Glutamatergic neuron (in vitro differentiated cells): ENCODE measurements at places on chromosomes 2 and 18.

GRCh38 chr2:144248350-144249034, 271.4 kb downstream of the ZEB2 start:
- DNase-seq, result no peak

DNA sequence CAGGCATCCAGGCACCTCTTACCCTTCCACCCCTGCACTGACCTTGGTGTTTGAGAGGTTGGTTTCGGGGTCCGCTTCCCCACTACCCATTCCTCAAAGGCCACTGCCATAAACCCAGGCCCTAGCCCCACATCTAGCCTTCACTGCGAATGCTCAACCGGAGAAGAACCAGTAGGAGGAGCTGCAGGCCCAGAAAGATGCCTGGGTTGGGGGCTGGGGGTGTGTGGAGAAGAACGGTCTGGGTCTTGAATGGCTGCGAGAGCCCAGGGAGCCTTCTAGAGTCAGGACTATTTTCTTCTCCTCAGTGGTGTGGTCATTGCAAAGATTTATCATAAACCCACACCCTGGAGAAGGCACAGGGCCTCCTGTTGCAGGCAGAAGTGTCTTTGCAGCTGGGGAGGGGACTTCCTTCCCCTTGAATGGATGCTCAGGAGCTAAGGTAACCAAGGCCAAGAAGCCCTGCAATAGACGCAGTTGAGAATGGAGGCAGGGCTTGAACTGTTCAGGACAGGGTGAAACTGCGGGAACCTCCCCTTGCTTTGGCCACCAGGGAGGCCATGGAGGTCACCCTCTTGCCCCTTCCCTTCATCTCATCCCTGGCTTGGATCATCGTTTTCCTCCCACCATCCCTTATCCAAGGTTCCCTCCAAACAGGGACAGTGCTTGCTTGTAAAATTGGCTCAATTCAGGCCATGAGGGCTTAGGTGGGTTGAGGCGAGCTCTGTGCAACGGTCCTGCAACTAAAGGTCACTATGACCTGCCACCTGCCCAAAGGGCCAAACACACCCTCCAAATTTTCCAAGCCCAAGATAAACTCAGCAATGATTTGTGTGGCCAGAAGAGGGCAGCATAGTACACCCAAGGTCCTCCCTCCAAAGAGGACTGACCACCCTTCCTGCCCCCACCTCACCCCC, 20.9 kb downstream of the THNSL2 start:
- peak; percentile 63 for DNase-seq

DNA sequence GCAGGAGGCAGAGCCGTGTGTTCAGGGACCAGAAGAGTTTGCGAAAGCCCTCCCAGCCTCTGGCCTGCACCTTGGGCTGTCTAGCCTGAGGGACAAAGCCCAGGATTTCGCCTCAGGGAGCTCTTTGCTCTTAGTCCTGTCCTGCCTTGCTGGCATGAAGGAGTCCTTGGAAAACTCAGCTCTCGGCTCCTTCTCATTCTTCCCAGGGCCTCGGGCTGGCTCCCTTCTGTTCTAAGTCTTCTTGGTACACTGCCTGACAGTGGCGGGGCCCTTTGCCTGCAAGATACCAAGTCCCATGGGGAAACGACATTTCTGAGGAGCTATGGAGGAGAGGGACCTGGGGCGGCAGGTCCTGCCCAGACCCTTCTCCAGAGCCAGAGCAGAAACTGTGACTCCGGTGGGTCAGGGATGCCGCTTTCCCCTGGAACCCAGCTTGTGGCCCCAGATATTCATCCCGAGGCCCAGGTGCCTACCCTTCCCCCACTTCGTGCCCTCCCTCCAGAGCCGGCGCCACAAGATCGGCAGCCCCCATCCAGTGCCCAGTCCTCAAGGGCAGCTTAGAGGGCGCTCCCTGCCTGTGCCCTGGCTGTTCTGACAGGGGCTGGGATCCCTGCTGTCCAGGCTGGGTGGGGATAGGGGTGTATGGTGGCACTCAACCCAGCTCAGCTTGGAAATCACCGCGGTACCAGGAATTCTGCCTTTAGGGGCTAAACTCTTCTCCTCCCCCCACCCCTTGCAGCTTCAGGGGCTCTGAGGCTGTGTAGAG, 5.5 kb upstream of the CYP26B1 start:
- DNase-seq, result no peak

DNA sequence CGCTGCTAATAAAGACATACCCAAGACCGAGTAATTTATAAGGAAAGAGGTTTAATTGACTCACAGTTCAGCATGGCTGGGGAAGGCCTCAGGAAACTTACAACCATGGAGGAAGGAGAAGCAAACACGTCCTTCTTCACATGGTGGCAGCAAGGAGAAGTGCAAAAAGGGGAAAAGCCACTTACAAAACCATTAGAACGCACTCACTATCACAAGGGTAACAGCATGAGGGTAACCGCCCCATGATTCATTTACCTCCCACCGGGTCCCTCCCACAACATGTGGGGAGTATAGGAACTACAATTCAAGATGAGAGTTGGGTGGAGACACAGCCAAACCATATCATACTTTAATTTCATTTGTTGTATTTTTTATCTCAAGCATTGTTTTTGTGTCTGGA, 67.5 kb downstream of the ATP9B start:
- DNase-seq, result no peak

DNA sequence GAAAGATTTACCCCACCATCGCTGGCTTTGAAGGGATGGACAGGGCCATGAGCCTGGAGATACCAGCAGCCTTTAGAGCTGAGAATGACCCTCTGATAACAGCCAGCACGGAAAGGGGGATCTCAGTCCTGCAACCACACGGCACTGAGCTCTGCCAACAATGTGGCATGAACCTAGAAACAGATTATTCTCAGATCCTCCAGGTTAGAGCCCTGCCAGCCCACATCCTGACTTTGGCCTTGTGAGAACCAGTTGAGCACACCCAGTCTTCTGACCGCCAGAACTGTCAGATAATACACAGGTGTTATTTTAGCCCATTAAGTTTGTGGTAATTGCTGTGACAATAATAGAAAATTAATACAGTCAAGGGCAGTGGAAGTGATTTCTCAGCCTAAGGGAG, 9.4 kb upstream of the GNLY start:
- DNase-seq, result no peak

- DNase-seq, result no peak
These were observed 71.0 kb downstream of the NGEF start for GRCh38 chr2:232941912-232942594.

GRCh38 chr2:236175548-236176150, 7.5 kb upstream of the GBX2 start:
- no peak for DNase-seq

DNA sequence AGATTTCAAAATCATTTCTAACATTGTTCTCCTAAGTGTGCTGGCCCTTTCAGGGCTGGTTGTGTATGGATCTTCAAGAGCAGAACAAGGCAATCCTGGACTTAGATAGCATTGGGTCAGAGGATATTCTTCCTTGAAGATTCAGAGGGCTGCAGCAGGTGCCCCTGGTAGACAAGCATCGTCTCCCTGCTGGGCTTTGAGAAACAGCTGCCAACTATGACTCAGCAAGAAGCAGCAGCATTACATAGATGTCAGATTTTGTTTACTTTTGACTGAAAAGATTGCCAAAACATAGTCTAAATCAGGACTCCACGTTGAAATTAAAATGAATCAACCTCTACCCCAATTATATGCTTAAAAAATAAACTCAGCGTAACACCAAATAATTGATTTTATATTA, 618.8 kb downstream of the SOCS6 start:
- DNase-seq, result no peak

GRCh38 chr2:47784352-47784851, 1.5 kb downstream of the MSH6 start:
- no peak for DNase-seq

- DNase-seq, result no peak
These were observed 29.0 kb downstream of the SESTD1 start for GRCh38 chr2:179235463-179236108.

GRCh38 chr2:141707486-141707885, 423.3 kb downstream of the LRP1B start:
- DNase-seq, result no peak

- no peak for DNase-seq
These were observed 56.1 kb upstream of the TTN start for GRCh38 chr2:178863130-178863855.

DNA sequence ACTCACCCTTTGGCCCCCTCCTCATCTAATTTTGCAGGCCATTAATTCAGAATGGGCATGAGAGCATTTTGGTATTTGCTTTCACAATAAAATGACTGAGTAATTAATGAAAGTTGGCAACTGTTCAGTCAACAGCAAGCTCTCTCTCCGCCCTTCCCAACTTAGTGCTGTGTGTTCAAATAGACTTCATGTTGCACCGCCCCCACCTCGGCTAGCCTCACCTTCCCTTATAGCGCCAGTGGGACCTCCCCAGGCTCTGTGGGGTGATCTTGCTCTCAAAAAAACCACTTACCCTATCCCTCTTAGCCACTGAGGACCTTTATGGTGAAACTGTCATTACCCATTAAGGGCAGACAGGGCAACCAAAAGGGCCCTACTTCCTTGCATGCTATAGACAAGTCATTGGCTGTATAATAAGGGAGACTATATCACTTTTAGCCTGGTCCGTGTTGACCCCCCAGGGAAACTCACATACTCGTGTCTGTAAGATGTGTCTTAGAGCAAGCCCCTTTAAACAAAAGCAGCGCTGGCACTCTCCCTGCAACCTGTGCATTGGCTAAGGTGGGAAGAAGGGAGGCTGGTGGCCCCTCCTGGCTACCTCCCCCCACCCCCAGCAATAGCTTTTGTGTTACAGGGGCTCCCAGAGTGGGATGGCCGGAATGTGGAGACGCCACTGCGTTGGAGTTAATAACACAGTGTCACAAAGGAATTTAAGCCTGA, 15.2 kb downstream of the EN1 start:
- DNase-seq, result no peak

- DNase-seq, result no peak
These were observed 118.2 kb upstream of the NOL4 start for GRCh38 chr18:34342960-34343359.

- peak; percentile 28 for DNase-seq
These were observed 175.1 kb downstream of the NCK2 start for GRCh38 chr2:105919826-105920225.

- no peak for DNase-seq
These were observed 23.2 kb downstream of the IL1B start for GRCh38 chr2:112813280-112813966.

GRCh38 chr2:73516033-73516432, 126.2 kb downstream of the NAT8 start:
- DNase-seq, result no peak

DNA sequence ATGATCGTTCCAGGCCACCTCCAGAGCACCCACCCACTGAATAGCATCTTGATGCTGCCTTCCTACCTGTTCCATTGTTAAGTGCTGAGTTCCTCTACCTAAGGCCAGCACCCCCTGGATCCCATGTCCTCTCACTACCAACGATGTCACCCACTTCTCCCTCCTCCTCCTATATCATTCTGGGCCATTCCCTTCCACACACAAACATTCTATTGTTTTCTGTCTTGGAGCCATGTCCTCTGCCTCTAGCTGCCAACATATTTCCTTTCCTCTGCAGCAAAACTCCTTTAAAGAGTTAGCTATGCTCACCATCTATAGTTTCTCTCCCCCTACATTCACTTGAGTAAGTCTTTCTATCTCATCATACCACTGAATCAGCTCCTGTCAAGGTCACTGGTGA, 64.0 kb upstream of the ACKR3 start:
- DNase-seq, result no peak

DNA sequence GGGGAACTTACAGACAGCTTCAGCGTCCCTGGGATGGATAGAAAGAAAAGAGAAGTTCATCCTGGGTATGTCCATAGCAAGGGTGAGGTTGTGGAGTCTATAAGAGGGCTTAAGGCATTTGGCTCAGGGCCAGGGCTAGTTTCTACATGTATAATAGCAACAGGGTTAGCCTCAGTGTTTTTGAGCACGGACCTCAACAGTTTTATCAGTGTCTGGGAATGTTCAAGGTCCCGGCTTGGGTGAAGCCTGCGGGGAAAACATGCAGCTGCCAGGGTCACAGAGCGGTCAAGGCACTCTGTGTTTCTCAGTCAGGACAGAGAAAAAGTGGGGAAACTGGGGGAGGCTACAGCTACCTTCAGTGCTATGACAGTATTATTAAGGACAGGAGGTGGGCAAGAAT, 427.7 kb upstream of the HS6ST1 start:
- DNase-seq, result no peak

DNA sequence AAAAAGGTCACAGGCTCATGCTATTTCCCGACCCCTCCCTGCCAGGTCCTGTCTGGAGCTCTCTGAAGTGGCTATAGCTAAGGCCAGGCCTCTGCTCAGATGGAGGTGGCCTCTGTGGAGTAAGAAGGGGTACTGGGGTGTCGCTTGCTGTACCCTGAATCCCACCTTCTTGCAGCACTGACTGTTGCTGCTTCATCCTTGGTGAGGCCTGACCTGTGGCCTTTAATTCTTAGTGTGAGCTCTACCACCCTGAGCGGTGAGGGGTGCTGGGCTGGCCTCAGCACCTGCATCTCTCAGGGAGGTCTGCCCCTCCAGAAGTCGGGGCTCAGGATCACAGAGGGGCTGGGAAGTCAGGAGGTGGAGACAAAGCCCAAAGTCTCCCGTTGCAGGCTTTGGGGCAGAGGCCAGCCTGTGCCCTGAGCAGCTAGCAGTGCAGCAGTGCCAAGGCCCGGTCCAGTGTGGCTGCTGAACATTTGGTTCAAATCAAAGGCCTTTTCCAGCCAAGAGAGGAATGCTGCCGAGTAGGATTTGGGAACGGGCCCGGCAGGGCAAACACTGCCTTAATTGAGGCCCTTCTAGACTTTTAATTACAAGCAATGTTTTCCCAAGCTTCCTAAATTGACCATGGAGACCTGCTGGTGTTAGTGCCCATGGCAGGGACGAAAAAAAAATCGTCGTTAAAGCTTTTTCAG, 133.5 kb upstream of the HAAO start:
- no peak for DNase-seq

DNA sequence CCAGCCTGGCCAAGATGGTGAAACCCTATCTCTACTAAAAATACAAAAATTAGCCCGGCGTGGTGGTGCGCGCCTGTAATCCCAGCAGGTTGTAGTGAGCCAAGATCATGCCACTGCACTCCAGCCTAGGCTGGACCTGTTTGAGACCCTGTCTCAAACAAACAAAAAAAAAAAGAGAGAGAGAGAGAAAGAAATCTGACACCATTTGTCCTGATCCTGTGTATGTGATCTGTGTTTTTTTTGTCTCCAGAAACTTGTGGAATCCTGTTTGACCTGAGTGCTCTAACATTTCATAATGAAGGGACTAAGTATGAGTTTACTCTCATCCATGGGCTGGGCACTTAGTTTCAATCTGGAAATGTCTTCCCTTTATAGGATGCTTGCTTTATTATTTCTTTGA, 6.4 kb upstream of the ITPRIPL1 start:
- DNase-seq, result no peak

DNA sequence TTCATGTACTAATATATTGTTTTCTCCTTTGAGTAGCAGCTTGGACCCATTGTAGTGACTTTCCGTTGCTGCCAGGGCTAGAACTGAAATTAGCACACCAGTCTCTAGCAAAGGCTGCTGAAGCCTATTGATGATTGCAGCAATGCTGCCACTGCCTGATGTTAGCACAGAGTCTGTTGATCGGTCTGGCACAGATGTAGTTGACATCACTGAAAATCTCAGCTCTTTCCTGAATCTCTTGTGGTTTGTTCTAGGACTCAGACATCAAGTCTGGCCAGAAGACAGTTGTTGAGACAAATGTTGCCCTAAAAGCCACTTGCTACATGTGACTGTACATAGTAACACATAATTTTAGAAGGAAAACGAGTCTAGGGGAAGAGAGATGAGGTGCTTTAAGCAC, 47.2 kb downstream of the VAPA start:
- DNase-seq, result no peak

GRCh38 chr2:201116959-201117734, 1.2 kb downstream of the CFLAR start:
- DNase-seq, result peak; percentile 34

- no peak for DNase-seq
These were observed 47.0 kb downstream of the SLC9A4 start for GRCh38 chr2:102520009-102520408.

GRCh38 chr2:207565736-207566500, 36.2 kb downstream of the CREB1 start:
- DNase-seq, result no peak
